ENCODE measurements at places on chromosomes 3 and 15.
A peak's percentile ranks its signal among the peaks of the same experiment; 100 is the strongest.

GRCh38 chr15:96362011-96362754, 31.7 kb downstream of the NR2F2 start:
- no peak for DNase-seq

DNA sequence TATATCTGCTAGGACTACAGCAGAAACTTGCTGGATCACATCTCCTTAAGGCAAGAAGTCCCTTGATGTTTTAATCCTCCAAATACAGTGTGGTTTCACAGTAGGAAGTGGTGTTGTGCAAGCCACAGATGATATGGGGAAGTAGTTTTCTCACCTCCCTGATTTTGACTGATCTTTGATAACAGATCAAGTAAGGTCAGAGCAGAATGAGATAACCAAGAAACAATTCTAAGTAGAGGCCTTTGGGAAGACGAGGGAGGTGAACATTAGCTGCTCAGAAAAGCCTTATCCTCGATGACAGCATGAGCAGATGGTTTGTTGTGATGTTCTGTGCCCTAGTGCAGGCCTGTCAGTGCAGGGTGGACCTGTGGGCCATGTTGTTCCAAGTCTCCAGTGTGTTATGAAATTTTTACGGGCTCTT, 61.3 kb downstream of the RIOX2 start:
- DNase-seq: no peak

DNA sequence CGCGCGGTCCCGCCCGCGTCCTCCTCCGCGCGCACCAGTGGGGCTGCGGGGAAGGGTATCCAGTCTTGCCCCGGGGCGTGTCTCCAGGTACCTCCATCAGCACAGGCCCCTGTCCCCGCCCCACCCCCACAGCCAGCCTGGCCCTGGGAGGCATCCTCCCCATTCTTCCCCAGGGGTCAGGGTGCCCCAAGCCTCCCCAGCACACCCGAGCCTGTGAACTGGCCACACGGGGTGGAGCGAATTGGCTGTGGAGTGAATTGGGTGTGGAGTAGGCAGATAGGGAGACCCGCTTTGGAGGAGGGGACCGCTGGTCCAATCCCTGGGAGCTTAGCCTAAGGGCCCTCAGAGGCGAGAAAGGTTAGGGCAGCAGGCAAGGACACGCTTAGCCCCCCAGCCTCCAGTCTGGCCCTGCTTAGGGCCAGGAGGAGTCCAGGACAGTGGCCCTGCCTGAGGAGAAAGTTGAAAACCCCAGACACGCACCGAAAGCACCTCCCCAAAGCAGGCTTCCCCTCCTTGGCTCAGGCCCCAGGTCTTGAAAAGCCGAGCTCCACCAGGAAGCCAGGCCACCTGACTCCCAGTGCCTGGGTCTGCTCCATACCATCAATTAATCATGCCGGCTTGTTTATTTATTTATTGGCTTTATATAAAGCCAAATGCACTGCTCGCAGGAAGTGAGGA, 107.7 kb upstream of the SLC6A11 start:
- no peak for DNase-seq

DNA sequence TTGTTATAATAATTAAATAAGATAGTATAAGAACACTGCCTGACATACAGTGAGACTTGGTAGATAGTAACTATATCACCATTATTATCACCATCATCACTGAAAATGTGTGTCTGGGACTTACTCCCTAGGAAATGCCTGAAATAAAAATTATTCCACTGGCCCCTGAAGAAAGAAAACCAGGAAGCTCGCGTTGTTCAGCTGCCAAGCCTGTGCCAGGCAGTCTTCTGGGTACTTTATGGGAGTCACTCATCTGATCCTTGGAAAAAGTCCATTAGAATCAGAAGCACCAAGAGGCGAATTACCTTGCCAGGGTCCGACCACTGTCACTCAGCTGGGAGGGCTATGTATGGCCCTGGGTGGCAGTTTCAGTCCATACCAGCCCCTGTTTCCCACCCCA, 220.3 kb upstream of the TPM1 start:
- DNase-seq: no peak

DNA sequence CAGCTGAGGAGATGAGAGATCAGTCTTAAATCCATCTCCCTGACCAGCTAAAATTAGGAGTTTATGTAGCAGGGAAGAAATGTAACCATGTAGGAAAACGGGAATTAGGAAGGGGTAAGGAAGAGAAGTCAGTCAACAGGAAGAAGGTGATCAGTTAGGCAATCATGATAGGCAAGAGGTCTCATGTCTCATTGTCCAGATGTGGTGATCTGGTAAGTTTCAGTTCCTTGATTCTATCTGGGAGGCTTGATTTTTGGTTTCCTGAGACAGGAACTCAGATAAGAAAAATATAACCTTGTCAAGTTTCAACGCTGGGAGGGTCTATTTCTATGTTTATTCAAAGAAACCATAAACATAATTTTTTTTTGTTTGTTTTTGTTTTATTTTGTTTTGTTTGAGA, 40.3 kb upstream of the TBC1D5 start:
- no peak for DNase-seq

GRCh38 chr3:168048414-168049330, 47.1 kb downstream of the GOLIM4 start:
- no peak for DNase-seq

DNA sequence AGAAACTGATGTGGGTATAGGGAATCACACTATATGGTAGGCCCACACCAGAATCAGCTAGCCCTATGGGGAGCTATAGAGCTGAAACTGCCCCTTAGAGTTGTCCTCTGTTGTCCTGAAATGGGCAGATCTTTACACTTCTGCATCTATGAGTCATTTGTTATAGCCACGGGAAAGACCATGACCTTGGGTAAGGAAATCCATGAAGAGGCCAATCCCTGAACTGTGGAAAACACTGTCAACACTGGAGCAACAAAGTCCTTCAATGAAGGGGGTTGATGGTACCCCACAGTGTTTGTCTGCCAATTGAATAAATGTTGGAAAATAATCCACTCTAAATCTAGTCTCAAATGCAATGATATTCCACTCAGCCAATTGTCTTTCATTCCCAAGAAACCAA, 5.2 kb upstream of the CD200R1 start:
- DNase-seq: no peak

DNA sequence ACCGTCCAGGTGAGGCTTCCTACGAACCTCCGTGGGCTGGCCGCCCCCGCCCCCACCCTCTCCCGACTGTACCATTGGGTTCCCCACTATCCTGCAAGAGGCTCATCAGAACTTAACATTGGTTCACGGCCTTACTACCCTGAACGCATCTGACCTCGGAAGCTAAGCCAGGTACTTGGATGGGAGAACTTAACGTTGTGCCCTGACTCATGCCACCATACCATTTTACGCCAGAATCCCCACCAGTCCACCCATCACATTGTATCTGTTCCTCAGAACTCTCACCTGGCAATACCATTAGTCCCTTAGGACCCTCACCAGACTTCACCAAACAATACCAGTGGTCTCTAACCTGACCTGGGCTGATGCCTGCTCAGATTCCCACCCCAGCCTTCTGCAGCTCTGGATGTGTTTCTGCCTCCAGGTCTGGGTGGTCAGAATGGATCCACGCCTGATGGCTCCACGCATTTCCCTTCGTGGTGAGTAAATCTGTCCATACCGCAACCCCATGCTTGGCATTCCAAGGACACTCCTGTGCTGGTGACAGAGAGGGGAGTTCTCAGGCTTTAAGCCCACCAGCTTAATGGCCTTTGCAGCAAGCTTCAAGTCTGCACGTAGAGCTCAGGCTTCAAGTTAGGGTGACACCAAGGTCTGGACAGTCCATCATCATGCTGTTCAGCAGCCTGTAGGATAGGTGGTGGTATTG, 562 bp downstream of the TCTA start:
- DNase-seq: no peak

DNA sequence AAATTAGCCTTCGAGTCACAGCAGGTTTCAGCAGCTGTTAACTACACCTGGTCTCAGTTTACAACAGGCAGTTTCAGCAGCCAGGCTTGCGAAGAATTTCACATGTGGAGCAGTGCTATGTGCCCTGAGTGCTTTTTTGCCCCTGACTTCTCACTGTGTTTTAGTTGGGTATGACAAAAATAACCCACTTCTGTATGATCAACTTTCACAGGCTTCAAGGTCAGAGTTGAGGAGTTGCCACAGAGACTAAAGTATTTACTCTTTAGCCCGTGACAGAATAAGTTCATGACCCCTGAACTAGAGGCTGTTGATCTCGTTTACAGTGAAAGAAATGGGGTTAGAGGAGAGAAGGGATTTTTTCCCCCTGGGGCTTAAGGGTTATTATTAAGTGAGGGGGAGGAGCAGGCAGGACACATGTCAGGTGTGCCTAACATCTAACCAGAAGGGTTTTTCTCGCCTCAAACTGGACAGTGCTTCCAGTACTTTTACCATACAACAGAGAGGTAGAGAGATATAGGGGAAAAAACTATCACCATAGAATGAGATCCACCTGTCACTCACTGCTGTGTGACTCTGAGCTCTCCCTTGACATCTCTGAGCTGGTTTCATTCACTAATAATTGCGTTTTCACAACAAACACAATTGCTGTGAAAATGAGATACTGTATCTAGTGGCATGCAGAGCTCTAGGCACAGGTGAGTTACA, 14.0 kb upstream of the TOPBP1 start:
- no peak for DNase-seq

- DNase-seq: peak; percentile 24
Measured at GRCh38 chr3:165339753-165340152, 143.6 kb upstream of the SLITRK3 start.

- peak; percentile 38 for DNase-seq
Measured at GRCh38 chr15:54029081-54029480, 50.8 kb downstream of the UNC13C start.

GRCh38 chr3:123993818-123994217, 1.9 kb upstream of the ROPN1 start:
- no peak for DNase-seq

GRCh38 chr15:70164910-70165715, 67.4 kb upstream of the TLE3 start:
- no peak for DNase-seq

- no peak for DNase-seq
Measured at GRCh38 chr3:187858041-187858440, 112.8 kb upstream of the BCL6 start.

GRCh38 chr3:197085137-197085536, 55.5 kb upstream of the MELTF start:
- no peak for DNase-seq

DNA sequence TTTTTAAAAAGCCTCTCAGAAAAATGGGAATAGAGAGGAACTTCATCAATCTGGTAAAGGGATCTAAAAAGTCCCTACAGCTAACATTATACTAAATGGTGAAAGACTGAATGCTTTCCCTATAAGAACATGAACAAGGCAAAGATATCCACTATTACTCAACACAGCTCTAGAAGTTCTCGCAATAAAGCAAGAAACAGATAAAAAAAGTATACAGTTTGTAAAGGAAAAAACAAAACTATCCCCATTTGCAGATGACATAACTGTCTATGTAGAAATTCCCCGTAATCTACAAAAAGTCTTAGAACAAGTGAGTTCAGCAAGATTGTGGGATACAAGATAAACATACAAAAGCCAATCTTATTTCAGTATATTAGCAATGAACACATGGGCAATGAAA, 15.4 kb downstream of the EDC3 start:
- DNase-seq: no peak

DNA sequence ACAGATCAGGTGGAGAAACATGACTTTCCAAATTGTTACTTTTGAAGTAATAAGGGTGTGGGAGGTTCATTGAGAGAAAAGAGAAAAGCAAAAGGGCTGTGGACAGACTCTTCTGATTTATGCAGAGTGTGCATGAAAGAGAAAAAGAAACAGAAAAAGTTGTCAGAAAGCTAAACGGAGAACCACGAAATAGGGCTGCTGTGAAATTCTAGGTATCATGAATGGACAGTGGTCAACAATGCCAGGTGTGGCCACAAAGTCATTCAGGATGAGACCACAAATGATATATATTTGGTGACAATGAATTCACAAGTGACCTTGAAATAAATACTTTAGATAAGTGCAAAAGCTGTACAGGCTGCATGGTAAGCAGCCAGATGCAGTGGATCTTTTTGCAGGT, 170.1 kb downstream of the IL5RA start:
- DNase-seq: no peak

GRCh38 chr3:141308588-141309218, 59.6 kb upstream of the ZBTB38 start:
- no peak for DNase-seq

DNA sequence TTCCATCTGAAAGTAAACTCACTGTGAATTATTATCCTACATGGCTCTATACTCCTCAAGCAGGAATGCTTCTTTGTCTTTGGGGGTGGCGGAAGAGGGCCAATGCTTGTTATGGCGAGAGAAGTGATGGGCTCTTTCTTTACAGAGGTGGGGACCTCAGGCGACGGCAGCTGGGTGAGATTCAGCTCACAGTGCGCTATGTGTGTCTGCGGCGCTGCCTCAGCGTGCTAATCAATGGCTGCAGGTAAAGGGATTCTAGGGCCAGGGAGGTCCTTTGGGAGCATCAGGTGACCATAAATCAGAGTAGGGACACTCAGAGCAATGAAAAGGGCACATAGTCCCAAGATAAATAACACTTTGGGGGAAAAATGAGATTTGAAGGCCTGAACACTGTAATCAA, 39.0 kb downstream of the ESYT3 start:
- no peak for DNase-seq

DNA sequence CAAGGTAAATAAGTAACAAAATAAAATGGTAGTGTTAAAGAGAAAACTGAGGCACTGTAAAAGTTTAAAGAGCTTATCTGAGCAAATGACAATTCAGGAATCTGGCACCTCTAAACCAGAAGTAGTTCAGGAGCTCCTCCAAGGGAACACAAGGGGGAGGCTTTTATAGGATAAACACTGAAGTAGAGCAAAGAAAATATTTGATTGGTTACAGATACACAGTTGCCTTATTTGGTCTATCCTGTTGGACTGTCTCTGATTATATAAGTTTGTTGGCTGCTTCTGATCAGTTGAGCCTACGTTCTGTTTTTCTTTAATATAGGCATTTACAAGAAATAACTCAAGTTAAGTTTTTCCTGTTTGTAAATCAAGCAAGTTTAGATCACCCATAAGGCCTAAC, 146.9 kb downstream of the ERC2 start:
- no peak for DNase-seq
